ENCODE measurements at places on chromosomes 2 and 18.

DNA sequence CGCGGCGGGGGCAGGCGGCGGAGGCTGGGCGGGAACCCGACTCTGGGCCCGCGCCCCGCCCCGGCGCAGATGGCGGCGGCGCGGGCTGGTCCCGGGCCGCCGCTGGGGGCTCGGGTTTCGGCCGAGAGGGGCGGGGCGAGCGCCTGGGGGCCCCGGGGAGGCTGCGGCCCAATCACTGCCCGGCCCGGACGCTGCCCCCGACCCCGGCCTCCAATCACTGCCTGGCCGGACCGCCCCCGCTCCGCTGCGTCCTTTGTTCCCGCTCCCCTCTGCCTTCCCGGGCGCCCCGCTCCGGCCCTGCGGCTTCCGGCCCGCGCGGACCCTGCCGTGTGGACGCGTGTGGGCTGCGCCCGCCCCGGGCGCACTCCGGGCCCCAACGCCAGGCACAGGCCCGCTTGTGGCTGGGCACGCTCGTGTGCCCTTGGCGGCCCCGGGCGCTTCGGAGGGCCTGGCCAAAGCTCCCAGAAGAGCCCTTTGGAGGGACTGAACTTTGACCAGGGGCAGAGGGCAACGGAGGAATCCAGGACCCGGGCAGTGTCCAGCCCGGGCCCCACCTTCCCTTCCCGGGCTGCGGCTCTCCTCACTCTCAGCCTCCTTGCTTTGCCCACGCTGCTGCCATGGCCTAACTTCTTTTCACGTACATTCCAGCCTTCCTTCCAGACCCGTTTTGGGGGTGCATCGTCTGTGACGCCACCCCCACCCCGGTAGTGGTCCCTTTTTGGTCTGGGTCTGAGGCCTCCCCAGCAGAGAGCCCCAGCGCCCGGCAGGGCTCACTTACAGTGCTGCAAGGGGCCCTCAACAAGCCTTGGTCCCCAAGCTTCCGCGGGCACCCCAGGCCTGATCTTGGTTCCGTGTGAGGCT lies 27.1 kb upstream of the PTMA start:
- DNase-seq: no peak

GRCh38 chr2:188922191-188922590 lies 52.0 kb upstream of the COL3A1 start:
- DNase-seq: no peak

DNA sequence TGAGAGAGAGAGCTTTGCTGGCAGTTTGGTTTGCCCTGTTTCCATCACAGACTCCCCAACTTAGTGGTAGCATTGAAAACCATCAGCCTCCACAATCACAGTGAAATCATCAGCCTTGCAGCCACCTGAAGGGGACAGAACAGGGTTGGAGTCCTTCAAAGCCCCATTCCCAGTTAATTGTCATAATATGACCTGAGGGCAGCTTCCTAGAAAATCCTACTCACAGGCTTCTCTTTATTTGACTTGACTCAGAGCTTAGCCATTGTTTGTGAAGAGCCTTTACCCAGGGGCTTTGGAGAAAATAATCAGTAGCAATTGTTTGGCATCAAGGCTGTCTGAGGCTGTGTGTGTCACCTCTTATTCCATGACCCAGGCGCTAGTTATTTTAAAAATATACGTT lies 308.7 kb downstream of the CBLN2 start:
- DNase-seq: no peak

- no peak for DNase-seq
Measured at GRCh38 chr2:83536556-83536955, 922.5 kb downstream of the SUCLG1 start.

DNA sequence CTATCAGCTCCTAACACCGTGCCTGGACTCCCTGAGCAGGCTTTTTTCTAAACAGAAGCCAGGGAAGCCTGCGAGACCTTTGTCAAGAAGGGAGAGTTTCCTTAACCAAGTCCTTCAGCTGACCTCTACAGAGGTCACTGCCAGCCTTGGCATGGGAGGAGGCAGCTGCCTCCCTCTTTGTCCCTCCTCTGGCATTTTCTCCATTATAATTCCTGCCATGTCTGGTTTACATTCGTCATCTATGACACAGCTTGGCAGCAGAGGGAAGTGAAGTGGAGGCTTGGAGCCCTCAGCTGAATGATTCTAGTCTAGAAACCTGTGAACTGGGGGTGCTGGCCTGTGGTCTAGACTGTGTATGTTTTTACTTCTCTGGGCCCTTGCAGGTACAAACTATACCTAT lies 22.5 kb downstream of the LIPG start:
- DNase-seq: no peak

GRCh38 chr18:8435376-8435775 lies 173.9 kb upstream of the RAB12 start:
- no peak for DNase-seq

- DNase-seq: no peak
Measured at GRCh38 chr18:48958951-48959350, 8.2 kb upstream of the SMAD7 start.

DNA sequence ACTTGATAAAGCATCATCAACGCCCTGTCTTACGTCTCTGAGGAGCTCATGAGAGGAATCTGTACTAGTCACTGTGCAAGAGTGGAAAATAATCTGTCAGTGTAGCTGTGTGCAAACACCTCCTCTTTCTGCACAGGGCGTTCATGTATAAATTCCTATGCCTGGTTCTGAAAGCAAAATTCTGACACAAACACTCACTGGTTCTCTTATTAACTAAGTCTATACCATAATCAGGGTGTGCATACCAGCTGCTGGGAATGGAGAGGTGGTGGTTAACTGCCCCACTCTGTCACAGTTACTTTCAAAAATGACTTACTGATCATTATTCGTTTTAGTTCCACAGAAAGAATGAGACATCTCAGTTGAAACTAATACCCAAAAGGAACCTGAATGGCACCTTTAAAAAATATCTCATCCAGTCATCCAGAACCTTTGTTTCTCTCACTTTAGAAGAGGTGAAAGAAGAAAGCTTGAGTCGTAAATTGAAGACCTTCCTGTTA lies 35.7 kb downstream of the STK39 start:
- DNase-seq: no peak

DNA sequence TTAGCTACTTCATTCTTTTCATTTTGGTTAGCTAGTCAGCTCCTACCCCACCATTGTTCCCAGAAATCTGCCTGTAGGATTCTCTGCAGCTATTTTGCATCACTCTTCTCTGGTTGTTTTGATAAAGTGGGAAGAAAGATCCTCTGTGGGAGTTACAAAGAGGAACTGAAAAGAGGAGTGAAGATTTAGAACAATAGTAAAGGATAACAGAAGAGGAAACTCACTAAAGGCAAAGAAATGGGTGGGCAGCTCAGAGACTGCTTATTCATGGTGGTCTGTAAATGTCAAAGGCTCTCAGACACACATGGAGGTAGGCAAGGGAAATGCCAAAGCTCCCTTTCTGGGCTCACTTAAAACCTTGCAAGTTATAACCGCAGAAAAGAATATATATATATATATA lies 17.2 kb upstream of the CD207 start:
- no peak for DNase-seq

DNA sequence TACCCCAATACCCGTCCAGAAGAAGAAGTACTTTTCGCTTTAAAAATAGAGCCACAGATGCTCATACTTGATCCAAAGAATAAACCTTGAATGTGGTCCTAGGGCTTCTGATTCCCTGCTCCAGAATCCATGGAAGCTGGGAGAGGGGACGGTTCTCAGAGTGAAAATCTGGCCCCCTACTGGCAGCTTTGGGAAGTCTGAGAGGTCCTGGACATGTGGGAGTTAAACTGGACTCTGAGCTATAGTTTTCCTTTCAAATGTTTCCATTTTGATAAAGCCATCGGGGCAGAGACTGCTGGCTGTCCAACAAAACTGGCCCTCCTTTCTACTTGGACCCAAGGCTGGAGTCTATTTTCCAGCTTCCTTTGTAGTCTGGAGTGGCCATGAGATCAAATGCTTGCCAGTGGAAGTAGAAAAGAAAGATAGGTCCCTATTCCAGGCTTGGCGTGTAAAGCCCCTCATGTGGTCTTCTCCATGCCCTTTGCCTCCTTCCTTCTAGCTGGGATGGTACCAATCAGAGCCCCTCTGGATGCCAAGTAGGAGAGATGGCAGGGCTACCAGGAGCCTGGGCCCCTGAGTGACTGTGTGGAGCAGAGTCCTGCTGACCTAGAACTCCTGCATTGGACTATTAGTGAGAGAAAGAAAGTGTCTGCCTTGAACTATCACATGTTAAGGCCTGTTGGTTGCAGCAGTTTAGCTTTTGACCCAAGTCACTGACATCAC lies 37.7 kb upstream of the TBC1D8 start:
- DNase-seq: no peak

- no peak for DNase-seq
Measured at GRCh38 chr2:100011272-100011731, 131.1 kb downstream of the AFF3 start.

- DNase-seq: no peak
Measured at GRCh38 chr2:189086710-189087109, 92.9 kb downstream of the COL5A2 start.
